H54 (cell line): ENCODE measurements at places on chromosomes 1 and 21.
A peak's percentile ranks its signal among the peaks of the same experiment; 100 is the strongest.

- DNase-seq, result no peak
Observed at GRCh38 chr1:34697818-34698217, 57.0 kb upstream of the GJB5 start.

GRCh38 chr1:45656573-45657226 lies 29.6 kb downstream of the GPBP1L1 start:
- DNase-seq, result no peak

GRCh38 chr1:53047737-53048736 lies 14.0 kb upstream of the PODN start:
- peak; percentile 38 for DNase-seq

- peak; percentile 19 for DNase-seq
Observed at GRCh38 chr1:210292231-210292871, 36.4 kb upstream of the HHAT start.

- no peak for DNase-seq
Observed at GRCh38 chr1:226674892-226675714, 64.0 kb downstream of the ITPKB start.

GRCh38 chr1:170620164-170620563 lies 43.8 kb upstream of the PRRX1 start:
- DNase-seq, result no peak
